ENCODE measurements at places on chromosomes 2 and 18.

DNA sequence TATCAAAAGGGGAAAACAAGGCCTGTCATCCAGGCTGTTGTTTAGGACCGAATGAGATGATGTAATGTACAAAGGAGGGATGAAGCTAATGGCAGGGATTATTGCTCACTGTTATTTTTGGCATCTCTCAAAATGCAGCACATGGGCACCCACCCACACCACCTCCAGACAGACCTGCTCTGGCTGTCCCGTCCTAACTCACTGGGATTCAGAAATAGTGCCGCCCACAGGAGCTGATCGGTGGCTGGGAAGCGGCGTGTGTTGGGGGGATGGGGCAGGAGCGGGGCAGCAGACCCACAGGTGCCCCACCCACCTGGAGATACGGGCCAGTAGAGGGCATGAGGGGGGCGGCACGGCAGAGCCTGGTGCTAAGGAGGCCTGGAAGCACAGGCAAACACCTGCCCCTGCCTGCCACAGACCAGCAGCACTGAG is 52.2 kb downstream of the CRACDL start:
- no peak for DNase-seq

DNA sequence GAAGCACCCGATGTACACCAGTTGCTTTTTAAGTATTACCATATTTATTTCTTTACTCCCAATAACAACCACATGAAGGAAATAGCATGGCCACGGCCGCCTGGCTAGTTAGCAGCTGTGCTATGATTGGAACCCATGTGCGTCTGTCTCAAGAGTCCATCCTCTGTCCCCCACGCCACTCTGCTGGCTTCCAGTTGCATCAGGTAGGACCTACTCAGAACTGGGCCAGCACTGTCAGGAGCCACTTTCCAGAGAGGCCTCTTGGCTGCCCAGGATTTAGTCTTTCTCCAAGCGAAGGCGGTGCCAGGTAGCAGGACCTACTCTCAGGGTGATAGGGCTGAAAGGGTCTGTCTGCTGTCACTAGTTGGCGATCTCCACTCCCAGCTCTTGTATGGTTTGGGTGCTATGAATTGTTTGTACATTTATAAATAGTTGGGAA is 22.1 kb downstream of the ASB18 start:
- no peak for DNase-seq

GRCh38 chr2:108579623-108580022 is 45.4 kb downstream of the LIMS1 start:
- no peak for DNase-seq

DNA sequence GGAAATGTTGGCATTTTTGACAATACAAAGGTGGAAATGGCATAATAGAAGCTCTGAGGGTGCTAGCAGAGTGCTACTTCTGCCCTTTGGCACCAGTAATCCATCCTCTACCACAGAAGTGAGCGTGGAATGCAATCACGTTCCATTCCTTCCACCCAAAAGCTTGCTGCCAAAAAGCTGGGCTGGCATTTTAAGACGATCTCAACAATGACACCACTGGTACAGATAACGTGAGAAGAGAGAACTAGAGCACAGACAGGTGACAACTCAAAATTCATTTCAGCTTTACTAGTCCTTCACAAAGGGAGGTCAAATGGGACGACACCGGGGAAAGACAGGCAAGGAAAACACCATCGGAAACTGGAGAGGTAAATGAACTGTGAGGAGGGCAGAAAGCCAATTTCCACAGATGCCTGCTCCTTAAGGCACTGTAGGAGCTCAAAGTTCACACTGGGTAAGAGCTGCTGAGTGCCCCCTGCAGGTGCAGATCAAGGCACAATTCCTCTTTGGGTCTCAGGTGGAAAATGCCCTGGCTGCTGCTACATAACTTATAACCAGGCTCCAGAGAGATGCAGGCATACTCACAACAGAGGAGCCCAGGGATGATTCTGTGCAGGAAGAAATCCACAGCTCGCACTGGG is 50.7 kb upstream of the RNU4ATAC start:
- DNase-seq: peak; percentile 76

- no peak for DNase-seq
Observed at GRCh38 chr18:3757361-3757760, 307.4 kb downstream of the TGIF1 start.

- no peak for DNase-seq
Observed at GRCh38 chr18:36015629-36016028, 43.1 kb downstream of the RMP24 start.

GRCh38 chr2:96546797-96547196 is 10.2 kb downstream of the ARID5A start:
- DNase-seq: no peak

GRCh38 chr2:38704664-38705063 is 38.8 kb downstream of the GALM start:
- no peak for DNase-seq

DNA sequence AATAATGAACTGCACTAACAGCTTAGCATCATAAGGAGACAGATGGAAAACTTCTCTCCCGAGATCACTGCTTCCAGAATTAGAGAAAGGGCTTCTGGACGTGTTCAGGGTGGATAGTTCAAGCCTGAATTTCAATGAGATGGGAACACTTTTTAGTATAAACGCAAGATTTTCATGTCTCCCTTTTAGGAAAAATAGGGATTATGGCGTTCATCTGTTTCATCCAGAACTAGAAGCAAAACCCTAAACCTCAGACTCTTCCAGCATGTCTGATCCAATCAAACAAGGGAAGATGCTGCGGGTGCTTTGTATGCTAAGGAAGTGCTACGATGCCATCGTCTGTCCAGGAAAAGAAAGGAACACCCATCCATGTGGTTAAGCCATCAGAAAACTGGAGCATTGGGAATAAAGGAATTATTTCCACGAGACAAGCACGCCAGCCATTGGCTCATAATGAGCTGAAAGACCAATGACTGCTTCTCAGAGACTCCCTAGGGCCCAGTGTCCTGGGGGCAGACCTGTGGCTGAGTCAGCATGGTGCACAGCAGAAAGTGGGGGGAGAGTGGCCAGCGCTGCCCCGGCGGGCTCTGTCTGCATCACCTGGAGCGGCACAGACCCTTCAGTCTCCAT is 65.9 kb upstream of the AFF3 start:
- DNase-seq: no peak

DNA sequence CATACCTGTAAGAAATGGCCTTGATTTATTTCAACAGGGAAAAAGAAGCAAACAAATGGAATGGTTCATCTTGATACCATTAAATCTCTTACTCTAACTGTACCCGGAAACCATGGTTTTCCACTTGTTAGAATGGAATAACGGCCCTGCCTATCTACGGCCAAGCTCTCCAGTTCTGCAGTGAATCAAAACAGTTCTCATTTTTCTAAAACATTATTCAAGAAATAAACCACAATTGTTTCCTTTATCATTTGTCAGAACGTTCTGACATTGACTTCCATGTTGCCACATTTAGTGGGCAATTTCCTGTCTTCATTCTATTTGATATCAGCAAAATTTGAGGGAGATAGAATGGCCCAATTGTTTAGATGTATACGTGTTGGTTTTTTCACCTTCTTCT is 118.8 kb upstream of the CDH19 start:
- no peak for DNase-seq

GRCh38 chr2:126744640-126745039 is 88.7 kb downstream of the GYPC start:
- DNase-seq: no peak

DNA sequence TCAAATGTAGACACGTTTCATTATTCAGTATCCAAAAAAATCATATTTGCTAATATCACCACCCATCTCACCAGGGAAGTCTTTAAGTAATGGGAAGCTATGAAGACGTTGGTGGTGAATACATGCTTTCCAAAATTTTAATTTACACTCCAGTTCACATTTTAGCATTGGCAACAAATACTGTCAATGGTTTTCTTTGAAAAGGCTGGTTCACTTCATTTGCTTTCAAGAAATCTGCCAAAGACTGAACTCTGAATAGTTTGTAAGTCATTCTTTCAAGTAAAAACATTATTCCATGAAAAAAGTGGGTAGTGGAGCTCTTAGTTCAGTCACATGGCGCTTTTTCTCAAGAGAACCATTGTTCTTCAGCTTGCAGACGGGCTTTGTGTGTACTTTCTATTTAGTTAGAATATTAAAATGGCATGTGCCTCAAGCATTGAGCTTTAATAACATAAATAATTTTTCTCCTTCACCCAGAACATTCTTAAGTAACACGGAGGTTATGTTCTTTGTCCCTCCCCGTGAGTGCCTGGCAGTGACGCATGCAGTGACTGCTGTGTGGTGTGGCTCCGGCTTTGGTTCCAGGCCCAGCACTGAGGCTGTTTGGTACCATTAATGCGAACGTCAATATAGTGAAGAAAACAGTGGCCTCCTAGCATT is 300.0 kb upstream of the HDAC4 start:
- DNase-seq: no peak

DNA sequence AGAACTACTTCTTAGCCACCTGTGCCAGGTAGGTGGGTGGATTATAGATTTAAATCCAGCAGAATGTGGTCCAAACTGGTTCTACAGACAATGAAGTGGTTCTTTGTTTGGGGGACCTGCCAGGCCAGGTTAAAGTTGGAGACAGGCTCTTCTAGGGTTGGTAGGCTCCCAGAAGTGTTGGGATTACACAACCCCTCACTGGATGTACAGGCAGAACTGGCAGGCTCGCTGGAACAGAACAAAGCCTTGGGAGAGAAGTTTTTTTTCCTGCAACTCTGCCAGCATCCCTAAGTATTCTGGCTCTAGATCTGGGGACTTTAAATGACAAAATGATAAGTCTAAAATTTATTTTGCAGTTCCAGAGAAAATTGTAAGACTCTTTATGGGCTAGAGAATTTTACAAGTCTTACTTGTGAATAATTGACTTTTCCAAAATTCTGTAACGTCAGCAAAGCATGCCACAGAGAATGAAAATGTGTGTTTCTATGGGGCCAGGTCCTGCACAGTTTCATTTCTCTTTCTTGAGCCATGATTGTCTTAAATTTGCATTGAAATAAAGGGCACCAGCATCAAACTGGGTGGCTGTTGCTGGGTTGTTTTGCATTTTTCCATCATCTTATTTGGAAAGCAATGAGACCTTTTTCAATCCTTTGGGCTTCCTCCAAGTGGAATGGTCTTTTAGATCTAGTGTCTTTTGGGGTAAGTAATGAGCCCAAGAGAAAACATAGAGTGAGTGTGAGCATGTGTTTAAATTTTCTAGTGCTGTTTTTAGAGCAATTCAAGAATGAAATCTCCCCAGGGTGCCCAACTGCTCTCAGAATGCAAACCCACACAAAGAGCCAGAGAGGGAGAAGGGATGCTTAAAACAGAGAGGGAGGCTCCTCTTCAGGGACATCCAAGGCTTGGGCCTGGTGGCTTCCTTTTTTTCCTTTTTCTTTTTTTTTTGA is 32.4 kb upstream of the ATL2 start:
- no peak for DNase-seq

DNA sequence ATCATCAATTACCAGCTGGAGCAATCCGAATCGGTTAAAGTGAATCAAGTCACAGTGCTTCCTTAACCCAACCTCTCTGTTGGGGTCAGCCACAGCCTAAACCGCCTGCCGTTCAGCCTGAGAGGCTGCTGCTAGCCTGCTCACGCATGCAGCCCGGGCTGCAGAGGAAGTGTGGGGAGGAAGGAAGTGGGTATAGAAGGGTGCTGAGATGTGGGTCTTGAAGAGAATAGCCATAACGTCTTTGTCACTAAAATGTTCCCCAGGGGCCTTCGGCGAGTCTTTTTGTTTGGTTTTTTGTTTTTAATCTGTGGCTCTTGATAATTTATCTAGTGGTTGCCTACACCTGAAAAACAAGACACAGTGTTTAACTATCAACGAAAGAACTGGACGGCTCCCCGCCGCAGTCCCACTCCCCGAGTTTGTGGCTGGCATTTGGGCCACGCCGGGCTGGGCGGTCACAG is 496 bp upstream of the ITGA4 start:
- peak; percentile 65 for DNase-seq

DNA sequence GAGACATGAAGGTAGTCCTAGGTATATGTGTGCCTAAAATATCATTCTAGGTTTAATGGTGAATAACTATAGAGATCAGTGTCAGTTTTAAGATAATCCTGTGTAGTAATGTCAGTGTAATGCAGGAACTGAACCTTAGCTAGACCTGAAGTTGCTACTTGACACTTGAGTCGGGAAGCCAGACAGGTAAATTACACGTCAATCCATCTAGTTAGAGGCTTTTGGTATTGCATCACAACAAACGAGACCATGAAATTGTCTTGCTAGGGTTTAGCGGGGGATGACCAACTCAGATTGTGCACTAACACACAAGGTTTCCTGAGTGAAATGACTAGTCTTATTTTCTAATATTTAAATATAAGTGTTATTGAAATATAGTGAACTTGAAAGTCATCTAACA is 2.0 kb downstream of the YPEL5 start:
- DNase-seq: no peak

DNA sequence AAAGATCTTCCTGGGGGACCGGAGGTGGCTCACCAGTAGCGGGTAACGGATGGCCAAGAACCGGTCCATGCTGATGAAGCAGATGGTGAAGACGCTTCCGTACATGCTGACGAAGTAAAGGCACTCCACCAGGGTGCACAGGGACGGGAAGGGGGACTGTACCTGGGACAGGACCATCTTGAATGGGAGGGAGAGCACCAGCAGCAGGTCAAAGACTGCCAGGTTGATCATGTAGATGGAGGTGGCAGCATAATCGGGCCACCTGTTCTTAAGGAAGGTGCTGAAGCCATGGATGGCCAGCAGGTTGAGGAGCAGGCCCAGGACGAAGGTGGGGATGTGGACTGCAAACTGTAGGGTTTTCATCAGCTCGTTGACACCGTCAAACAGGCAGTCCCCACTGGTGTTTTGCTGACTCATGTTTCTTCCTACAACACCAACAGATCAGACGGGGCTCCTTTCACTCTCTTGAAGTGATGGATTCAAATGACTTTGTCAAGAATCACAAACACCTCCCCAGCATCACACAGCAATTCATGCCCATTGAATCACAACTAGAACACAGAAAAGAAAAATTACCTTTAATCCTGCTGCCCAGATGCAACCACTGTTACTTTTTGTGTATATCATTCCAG is 14.4 kb downstream of the GPR55 start:
- DNase-seq: peak; percentile 15

- no peak for DNase-seq
Observed at GRCh38 chr2:204401114-204401513, 144.2 kb upstream of the PARD3B start.

- no peak for DNase-seq
Observed at GRCh38 chr2:187157046-187157445, 291.0 kb downstream of the CALCRL start.

- no peak for DNase-seq
Observed at GRCh38 chr2:175097297-175097696, 70.7 kb downstream of the ATF2 start.

All from left colon (tissue), 2 donors.